Activated gamma-delta T cell (primary cell): ENCODE measurements at places on chromosomes 5 and 9.
A peak's percentile ranks its signal among the peaks of the same experiment; 100 is the strongest.

GRCh38 chr9:107276966-107277710 is 5.9 kb upstream of the RAD23B start:
- no peak for DNase-seq

- no peak for DNase-seq
These were observed 89.4 kb downstream of the ZNF474 start for GRCh38 chr5:122218778-122219177.

- no peak for DNase-seq
These were observed 316.1 kb downstream of the GADD45G start for GRCh38 chr9:89920951-89921350.

DNA sequence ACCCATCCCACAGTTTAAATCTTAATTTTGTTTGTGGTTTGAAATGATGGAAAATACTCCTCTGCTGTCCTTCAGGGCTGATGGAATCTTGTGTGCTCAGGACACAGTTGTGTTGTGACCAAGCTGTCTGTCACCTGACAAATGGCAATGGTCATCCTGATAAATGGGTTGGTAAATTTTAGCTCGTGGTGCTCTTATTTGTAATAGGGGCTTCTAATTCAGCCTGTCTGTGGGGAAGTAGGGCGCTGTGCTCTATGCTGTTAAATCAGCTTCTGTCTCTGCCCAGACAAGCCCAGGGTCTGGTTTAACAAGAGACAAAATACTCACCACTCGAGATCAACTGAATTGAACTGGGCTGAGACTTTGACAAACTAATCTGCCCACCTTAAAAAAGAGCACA is 4.5 kb downstream of the LRRTM2 start:
- no peak for DNase-seq

GRCh38 chr9:132595319-132595718 is 12.9 kb downstream of the BARHL1 start:
- no peak for DNase-seq

- DNase-seq, result no peak
These were observed 323.8 kb upstream of the WWC1 start for GRCh38 chr5:167967494-167968177.

DNA sequence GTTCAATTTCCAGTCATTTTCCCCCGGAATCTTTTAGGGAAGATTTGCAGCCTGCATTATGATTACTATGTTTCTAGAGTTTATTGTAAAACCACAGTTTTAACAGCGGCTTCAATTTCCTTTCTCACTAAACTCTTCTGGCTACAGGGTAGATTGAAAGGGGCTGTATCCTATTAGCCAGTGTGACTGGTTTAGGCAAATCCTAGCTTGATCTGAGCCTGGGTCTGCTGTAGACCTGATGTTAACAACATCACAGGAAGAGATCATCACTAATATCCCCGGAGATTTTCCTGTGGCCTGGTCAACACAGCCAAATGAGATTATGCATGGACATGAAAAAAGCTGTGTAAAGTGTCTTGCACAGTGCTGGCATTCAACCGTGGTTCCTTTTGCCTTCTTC is 33.4 kb downstream of the STOM start:
- no peak for DNase-seq

DNA sequence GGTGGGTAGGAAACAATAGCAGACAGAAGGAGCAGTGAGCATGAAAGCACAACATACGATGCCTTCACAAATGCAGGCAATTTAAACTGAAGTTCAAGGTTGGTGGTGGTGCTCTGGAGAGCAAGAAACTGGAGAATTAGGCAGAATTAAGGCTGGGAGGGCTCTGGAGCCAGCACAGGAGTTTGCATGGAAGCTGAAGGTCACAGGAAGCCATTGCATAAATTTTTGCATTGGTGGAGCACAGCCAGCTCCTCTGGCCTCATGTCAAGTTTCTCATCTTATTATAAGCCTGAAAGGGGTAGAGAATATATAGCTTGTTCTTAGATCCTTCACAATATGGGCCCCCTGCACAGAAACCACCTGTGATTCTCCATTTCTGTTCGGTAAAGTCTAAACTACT is 207.4 kb downstream of the PAPPA start:
- DNase-seq, result no peak

GRCh38 chr9:129888293-129889121 is 53.2 kb downstream of the USP20 start:
- peak; percentile 79 for DNase-seq
